Mesendoderm (in vitro differentiated cells): ENCODE measurements at places on chromosomes 4 and X.
A peak's percentile ranks its signal among the peaks of the same experiment; 100 is the strongest.

DNA sequence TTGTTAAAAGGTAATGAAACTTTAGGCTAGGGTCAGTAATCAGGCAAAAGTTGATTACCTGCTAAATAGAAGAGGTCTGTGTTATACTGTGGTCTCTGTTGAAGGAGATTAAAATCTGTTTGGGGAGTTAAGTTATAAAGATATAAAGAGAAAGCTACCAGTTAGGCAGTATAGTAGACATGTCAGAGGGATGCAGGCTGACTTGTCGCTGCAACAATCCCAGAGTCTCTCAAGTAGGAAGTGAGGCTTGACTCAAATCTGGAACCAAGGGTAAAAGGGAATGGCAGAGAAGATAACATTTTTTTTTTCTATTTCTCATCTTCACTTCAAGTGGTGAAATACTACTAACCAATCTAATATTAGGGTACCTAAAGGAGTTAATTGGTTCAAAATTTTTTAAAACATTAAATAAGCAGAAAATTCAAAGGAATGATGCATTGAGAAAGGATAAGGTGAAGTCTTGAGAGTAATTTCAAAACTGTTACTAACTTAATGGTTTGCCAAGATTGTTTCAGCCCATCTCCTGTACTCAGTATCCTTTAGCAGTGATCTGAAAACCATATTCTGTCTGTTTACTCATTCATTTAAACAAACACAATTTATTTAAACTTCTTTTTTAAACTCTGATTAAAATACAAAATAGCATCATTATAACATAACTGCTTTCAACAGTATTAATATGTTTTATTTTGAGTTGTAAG is 12.8 kb downstream of the HERC3 start:
- no peak for DNase-seq

DNA sequence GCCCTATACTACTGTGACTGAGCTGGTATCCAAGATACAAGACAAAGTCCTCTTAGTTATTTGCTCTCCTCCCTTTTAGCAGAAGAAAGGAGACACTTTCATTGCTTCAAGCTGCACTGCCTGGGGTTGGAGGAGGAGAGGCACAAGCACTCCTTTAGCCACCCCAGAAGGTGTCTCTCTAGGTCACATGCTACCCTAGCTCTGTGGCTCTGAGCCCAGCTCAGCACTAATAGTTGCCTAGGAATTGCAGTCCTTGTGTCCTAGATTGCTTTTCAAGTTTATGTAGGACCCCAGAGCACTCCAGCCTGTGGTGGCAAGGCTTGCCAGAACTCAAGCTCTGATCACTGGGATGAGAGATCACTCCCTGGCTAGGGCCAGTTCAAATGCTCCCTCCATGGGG is 24.4 kb upstream of the LHFPL1 start:
- DNase-seq = no peak

DNA sequence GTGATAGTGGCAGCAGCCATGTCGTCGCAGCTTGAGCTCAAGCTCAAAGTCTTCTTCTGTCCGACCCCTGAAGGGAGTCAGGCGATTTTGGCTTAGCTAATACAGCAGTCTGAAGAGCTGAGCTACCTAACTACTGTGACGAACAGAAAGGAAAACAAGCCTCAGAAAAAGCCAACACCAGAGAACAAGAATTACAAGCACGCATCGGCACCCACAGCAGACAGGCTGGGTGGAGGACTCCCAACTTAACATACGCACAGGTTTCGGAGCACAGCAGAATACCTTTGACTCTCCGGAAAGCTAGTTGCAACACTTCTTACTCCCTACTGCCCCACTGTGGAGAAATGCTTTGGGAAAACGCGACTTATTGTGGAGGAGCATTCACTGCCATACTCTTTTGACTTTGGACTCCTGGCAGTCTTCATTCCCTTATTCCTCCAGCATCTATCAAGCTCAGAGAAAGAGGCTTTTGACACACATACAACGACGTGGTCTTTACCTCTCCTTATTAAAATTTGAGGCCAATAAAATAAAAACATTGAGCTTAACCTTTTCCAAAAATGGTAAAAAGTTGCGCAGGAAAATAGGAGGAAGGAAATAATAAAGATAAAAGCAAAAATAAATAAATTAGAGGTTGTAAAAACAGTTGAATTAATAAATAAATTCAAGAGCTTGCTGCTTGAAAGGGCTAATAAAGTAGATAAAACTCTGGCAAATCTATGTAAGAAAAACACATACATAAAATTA is 41.3 kb upstream of the GPC3 start:
- DNase-seq = peak; percentile 86

DNA sequence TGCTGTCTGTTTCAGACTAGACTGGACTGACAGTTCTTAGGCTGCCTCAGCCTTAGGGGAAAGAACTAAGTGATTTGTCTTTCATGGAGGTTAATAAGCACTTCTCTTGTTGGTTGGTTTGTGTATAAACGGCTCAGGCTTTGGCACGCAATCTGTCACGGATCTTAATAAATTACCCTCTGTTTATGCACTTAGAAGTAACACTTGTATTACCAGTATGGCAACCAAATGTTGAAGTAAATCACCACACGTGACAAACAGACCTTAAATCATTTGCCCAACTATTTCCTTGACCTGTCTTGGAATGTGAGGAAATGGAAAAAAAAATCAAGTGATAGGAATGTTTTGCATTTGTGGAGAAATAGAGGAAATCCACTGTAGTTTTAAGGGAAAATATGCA is 69.9 kb downstream of the TEX13A start:
- DNase-seq = no peak

- DNase-seq = no peak
These were observed 22.2 kb downstream of the ABCG2 start for GRCh38 chr4:88136249-88136648.

DNA sequence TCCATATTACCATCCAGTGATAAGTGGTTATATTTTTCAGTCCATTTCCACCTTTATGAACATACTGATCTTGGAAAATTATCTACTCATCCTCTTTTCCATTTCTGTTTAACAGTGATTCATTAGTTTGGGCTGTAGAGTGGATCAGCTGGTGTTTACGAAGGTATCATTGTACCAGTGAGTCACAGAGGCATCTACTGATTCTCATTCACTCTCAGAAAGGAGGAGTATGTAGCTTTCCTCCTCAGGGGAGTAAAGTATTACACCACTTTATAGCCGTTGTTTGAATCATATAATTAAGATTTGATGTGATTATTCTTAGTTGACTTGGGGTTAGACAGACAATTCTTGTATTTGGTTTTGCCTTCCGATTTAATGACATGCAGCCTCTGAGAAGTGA is 74.7 kb downstream of the GALNT7 start:
- no peak for DNase-seq

DNA sequence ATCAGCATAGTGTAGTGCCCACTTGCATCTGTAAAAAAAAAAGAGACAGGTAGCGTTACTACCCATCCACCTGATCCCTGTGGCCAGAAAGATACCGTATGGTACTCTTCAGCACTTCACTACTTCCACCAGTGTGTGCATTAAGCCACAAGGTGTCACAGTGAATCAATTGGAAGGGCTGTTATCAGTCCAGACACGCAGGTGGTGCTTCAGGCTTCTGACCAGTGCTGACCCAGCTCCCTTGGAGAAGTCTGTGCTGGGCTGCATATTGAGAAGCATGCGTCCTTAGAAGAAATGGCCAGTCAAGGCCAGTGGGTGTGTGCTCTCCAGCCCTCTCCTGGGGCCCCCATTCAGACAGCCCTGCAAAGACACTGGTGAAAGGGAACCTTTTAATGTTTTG is 10.6 kb downstream of the LDB2 start:
- peak; percentile 58 for DNase-seq

DNA sequence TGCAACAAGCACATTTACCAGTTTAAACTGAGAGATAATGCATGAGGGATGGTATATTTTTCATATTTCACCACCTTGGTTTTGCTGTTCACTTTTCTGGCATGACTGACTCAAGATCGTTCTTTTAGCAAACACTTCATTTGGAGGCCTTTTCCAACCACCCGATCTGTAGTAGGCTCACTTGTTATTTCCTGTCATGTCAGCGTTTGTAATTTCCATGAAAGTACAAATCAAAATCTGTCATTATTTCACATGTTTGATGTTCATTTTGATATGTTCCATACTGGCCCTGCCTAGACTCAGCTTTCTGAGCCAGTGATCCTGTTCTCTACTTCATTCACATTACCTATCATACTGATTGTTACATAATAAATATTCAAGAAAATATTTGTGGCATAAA is 1888.3 kb upstream of the PCDH7 start:
- DNase-seq = no peak

DNA sequence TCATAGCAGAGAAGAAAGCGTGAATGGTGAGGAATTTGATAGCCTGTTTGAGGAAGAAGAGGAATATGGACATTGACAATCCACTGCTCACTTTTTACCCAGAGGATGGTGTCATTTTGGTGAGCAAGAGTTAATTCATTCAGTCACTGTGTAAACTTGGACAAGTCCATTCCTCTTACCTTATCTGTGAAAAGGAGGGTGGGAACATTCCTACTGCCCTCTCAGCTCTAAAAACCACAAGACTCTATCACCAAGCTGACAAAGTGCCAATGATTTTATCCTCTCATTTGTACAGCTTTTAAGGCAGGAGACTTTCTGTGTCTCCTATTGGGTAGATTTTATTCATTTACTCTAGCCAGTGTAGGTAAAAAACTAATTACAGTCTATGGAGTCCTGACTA is 103.8 kb downstream of the LUZP4 start:
- DNase-seq = no peak

DNA sequence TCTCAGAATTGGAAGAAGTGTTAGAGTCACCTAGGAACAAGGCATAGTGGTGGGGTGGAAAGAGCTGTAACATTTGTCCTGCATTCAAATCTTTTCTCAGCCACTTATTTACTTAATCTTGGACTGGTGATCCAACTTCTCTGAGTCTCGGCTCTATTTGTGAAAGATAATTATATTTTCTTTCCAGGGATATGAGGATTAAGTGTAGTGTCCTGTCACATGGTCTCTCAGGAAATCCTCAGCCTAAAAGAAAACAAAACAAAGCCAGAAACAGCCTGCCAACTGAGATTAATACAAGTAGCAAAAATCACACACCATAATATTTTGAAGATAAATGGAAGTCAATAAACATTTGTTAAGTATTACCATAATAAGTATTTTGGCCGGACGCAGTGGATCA is 33.3 kb upstream of the ETNPPL start:
- DNase-seq = no peak

DNA sequence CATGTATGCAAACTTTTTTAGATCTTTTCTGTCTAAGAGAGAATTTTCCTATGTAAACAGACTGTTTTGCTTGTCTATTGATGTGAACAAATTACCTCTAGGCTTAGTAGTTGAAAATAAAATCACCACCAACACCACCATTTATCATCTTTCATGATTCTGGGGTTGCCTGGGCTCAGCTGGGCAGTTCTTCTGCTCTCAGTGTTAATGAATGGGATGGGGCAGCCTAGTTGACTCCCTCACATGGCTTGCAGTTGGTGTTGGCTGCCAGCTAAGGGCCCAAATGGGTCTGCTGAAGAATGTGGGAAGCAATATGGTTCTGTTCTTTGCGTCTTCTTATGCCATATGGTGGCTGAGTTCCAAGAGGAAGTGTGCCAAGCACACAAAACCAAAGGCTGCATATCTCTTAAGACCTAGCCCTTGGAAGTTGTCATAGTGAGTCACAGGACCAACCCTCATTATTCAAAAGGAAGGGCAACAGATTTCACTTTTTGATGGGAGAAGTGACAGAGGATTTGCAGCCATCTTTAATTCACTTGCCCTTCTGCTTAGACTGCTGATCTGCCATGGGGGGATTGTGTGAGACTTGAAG is 17.9 kb downstream of the REELD1 start:
- DNase-seq = no peak
